ENCODE measurements at places on chromosomes 3 and 15. TPM values are rescaled to one million over a fixed set of nuclear protein-coding genes. Genes with fewer than 3 reads are reported as not detected.
A peak's percentile ranks its signal among the peaks of the same experiment; 100 is the strongest.

The SLC49A4 gene
- 2.3 TPM for total RNA-seq

The PAK6 gene
- 0.73 TPM for total RNA-seq

The CELF6 gene
- 0.19 TPM for total RNA-seq

The ANKUB1 gene
- not detected for total RNA-seq

The ZNF660 gene
- total RNA-seq, result 0.07 TPM

The ANKRD63 gene
- total RNA-seq, result not detected

The SERPINI1 gene
- total RNA-seq, result 3.0 TPM

The FETUB gene
- not detected for total RNA-seq

The ZBED2 gene
- 610 TPM for total RNA-seq

The NDN gene
- total RNA-seq, result 1.3 TPM

The MYL3 gene
- total RNA-seq, result not detected

- H3K4me1 ChIP-seq, result no peaks in the 10 kb centered on the region
- DNase-seq, result no peak
- no peak overlapping the region for H3K27ac ChIP-seq
- H3K4me3 ChIP-seq, result no peak overlapping the region
Observed at GRCh38 chr3:151795276-151795675, 18.6 kb upstream of the AADAC start.

- no peaks in the 10 kb centered on the region for H3K27me3 ChIP-seq
- no peak overlapping the region for H3K27ac ChIP-seq
- DNase-seq, result no peak
- H3K36me3 ChIP-seq, result no peaks in the 10 kb centered on the region
- no peaks in the 10 kb centered on the region for H3K4me1 ChIP-seq
- no peak overlapping the region for H3K4me3 ChIP-seq
Observed at GRCh38 chr3:60497902-60498301, 753.4 kb downstream of the FHIT start.

DNA sequence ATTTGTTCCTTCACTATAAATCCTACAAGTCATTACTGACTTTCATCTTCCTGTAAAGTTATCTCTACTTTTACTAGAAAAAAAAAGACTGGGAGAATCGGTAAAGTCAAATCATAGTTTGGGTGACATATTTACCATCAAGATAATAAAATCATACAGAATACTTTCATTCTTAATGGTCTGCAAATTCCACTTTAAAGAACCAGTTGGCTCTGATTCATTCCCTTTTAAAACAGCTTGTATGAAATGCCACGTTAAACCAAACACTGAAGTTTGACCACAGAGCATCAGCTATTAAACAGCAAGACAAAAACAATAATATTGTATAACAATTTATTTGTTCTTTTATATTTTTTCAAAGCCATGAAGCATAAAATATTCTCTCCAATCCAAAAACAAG lies 100.7 kb downstream of the FBN1 start:
- no peaks in the 10 kb centered on the region for H3K4me1 ChIP-seq
- no peak overlapping the region for H3K4me3 ChIP-seq

GRCh38 chr15:36831125-36831903 lies 251.9 kb downstream of the CDIN1 start:
- H3K27ac ChIP-seq, result no peak overlapping the region
- H3K4me1 ChIP-seq, result no peaks in the 10 kb centered on the region
- DNase-seq, result no peak
- no peaks in the 10 kb centered on the region for H3K36me3 ChIP-seq

- DNase-seq, result no peak
- H3K27ac ChIP-seq, result no peak overlapping the region
- H3K4me3 ChIP-seq, result no peak overlapping the region
- no peaks in the 10 kb centered on the region for H3K4me1 ChIP-seq
Observed at GRCh38 chr3:67468511-67468910, 185.9 kb downstream of the SUCLG2 start.

GRCh38 chr15:39194106-39194830 lies 386.6 kb upstream of the THBS1 start:
- no peak for DNase-seq
- peaks cover 2% of the 10 kb centered on the region for H3K27me3 ChIP-seq
- H3K27ac ChIP-seq, result no peak overlapping the region
- H3K4me3 ChIP-seq, result no peak overlapping the region
- no peaks in the 10 kb centered on the region for H3K36me3 ChIP-seq

- no peaks in the 10 kb centered on the region for H3K27me3 ChIP-seq
- DNase-seq, result no peak
- peak overlapping the region; percentile 24 for H3K27ac ChIP-seq
- H3K4me1 ChIP-seq, result no peaks in the 10 kb centered on the region
- peaks cover 16% of the 10 kb centered on the region for H3K36me3 ChIP-seq
Observed at GRCh38 chr3:53236112-53236841, 19.5 kb downstream of the TKT start.

DNA sequence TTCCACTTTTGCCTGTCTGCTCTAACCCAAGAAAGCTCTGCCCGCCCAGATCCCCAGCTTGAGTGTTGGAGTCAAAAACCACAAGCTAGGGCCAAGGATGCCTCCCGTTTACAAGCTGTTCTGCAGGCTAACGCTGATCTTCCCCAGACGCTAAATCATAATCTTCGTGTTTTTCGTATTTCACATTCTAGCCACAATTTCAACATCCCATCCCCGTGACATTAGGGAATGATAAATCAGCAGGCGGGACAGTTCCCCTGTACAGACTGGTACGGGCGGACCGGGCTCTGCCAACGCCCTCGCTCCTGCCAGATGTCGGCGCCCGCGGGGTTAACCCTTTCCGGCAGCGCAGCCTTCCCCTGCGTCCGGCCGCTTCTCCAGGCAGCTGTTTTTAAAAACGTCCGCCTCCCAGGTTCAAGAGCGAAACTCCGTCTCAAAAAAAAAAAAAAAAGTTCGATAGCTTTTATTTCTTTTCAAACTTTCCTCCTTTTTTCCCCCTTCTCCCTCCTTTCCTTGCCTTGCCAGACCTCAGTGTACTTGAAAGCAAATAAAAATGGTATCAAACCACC lies 81.0 kb upstream of the BNC1 start:
- no peaks in the 10 kb centered on the region for H3K36me3 ChIP-seq
- H3K4me3 ChIP-seq, result no peak overlapping the region
- no peak overlapping the region for H3K27ac ChIP-seq
- H3K27me3 ChIP-seq, result peaks cover 26% of the 10 kb centered on the region
- peaks cover 9% of the 10 kb centered on the region for H3K4me1 ChIP-seq

- no peak overlapping the region for H3K27ac ChIP-seq
- no peaks in the 10 kb centered on the region for H3K36me3 ChIP-seq
- no peak for DNase-seq
Observed at GRCh38 chr15:65836665-65837064, 32.6 kb upstream of the RAB11A start.

DNA sequence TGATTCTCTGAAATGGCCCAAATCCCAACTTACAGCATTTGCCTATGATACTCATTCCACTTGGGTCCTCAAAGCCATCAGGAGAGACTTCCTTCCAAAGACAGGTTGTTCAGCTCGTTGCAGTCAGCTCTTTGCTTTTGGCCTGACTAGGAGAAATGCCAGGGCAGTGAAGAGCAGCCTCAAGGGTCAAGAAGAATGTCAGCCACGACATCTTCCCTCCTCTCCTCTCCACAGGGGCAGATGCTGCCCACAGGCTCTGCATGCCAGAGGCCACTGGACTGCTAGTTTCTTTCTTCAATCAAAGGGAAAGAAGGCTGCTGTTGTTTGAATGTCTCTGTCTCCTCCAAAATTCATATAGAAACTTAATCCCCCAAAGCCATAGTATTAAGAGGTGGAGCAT lies 201.7 kb upstream of the PFN2 start:
- no peaks in the 10 kb centered on the region for H3K36me3 ChIP-seq
- peaks cover 10% of the 10 kb centered on the region for H3K27me3 ChIP-seq
- H3K4me1 ChIP-seq, result no peaks in the 10 kb centered on the region
- no peak overlapping the region for H3K4me3 ChIP-seq

- DNase-seq, result no peak
- no peaks in the 10 kb centered on the region for H3K4me1 ChIP-seq
- no peak overlapping the region for H3K4me3 ChIP-seq
- no peaks in the 10 kb centered on the region for H3K27me3 ChIP-seq
- no peak overlapping the region for H3K27ac ChIP-seq
Observed at GRCh38 chr3:67402873-67403272, 251.5 kb downstream of the SUCLG2 start.

GRCh38 chr15:50758712-50759205 lies 6.7 kb downstream of the SPPL2A start:
- peaks cover 58% of the 10 kb centered on the region for H3K4me1 ChIP-seq
- peaks cover 10% of the 10 kb centered on the region for H3K36me3 ChIP-seq
- H3K27me3 ChIP-seq, result no peaks in the 10 kb centered on the region
- no peak for DNase-seq

- no peaks in the 10 kb centered on the region for H3K4me1 ChIP-seq
- no peak overlapping the region for H3K27ac ChIP-seq
- H3K4me3 ChIP-seq, result no peak overlapping the region
- peaks cover 1% of the 10 kb centered on the region for H3K27me3 ChIP-seq
- no peak for DNase-seq
Observed at GRCh38 chr15:66714543-66714981, 12.5 kb downstream of the SMAD6 start.

DNA sequence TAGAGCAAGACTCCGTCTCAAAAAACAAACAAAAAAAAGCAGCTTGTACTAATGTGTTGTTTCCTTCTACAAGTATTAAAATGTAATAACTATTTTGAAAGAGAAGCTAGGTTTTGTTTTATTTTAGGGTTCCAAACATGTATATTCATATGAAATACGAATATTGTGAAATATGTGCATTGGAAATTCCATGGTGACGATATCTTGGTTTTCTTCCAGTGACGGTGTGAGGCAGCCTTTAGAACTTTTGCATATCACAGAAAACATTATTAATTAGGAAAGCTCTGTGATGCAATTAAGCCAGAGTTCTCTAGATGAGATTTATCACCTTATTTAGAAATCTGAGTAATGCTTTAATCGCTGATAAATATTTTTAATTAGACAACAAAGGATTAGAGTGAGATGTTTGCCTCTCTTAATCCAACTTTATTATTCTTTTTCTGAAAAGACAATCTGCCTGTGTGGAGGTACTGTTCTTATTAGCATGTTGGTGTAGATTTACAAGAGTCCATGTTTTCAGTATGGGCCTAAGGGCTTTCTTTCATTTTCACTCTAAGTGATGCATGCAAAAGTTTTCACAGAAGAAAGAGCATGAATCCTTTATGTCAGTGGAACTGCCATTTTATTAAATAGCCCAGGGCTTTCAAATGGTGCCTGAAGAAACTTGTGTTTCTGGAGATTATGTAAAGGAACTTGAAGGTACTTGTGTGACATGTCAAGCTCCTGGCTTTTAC lies 37.7 kb upstream of the SAMMSON start:
- H3K36me3 ChIP-seq, result no peaks in the 10 kb centered on the region
- DNase-seq, result no peak

DNA sequence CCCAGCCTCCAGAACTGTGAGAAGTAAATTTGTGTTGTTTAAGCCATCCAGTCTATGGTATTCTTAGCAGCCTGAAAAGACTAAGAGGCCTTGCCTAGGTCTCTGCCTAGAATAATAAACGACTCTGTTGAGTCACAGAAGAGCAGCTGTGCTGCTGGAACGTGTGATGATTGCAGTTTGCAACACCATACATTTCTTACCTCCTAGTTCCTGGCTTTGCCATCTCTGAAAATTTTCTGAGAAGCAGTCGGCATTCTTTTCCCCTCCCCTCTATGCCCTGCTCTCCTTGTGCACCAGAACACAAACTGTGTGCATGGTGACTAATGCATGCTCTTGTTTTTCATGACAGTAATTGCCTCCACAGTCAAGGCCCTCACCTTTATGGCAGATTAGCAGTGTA lies 301.3 kb downstream of the IL20RB start:
- no peaks in the 10 kb centered on the region for H3K36me3 ChIP-seq
- H3K4me3 ChIP-seq, result no peak overlapping the region
- no peaks in the 10 kb centered on the region for H3K27me3 ChIP-seq
- no peak overlapping the region for H3K27ac ChIP-seq
- DNase-seq, result no peak

Data from activated CD4-positive, alpha-beta memory T cell treated with anti-CD3 and anti-CD28 coated beads for 36 hours (primary cell).